ENCODE measurements at places on chromosomes 11 and 22.

GRCh38 chr11:1466784-1467183, 19.8 kb downstream of the MOB2 start:
- no peak for DNase-seq

GRCh38 chr11:17751558-17751957, 17.0 kb downstream of the KCNC1 start:
- DNase-seq, result no peak

DNA sequence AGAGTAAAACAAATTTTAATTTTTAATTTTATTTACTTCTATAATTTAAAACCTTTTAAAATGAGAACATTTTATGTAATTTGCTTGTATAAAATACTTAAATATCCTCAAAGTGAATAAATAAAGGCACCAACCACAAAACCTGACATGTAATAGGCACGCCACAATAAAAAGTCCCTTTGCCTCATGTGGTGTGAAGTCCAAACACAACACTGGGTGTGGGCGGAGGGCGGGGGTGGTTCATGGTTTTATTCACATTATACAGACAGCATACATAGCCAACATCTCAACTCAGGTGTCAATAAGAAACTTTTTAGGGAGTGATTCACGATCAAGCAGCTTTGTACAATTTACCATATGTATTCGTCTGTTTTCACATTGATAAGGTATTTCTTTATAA, 107.9 kb downstream of the ANO3 start:
- no peak for DNase-seq

DNA sequence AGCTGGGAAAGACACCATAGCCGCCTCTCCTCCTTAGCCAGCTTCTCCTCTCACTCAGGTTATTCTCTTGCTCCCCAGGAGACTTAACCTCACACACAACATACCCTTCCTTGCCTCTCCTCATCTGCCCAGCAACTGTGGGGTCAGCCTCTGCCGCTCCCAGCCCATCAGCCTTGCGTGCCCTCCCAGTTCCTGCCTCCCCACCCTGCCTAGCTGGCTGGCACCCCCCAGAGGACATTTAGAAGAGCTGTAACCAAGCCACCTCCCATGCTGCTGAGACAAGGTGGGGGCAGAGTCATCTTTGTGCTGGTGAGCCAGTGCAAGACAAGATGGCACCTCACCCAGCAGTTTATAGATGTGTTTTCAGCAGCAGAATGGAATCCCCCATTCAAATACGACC, 38.2 kb downstream of the TOM1 start:
- no peak for DNase-seq

DNA sequence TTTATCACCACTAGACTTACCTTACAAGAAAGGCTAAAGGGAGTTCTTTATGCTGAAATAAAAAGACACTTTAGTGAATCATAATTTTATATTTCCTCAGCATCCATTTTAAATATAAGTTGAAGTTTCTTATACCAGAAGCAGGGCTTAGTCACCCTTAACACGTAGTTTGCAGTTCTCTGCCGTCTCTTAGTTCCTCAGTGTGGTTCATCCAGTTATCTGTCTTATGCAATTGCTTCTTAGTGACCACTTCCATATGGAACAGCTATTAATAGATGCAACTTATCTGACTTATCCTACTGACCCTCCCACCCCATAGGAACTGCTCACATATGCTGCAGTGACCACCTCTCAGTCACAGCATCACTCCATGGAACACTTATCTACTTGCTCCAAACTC, 11.7 kb upstream of the SLC36A4 start:
- no peak for DNase-seq

DNA sequence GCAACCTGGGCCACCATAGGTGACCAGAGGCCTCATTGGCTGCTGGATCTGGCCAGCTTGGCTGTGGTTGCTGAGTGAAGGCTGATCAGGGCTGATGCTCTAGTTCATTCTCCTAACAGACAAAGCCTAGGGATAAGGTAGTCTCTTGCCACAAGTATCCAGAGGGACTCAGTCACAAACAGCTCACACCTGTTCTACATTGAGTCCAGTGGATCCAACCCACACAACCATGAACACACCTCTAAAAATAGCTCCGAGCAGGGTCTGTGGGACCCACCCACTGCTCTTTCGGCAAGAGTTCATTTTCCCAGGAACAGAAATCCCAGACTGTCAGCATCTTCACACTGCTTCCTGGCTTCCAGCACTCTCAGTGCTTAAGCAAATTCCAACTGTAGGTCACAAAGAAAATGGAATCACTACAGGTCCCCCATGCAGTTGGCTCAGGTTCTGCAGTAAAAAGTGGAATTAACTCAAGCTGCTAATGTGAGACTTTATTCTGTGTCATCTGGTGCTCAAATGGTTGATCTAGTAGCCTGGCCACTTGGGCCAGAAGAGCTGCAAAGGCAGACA, 67.3 kb downstream of the PPFIBP2 start:
- DNase-seq, result no peak

DNA sequence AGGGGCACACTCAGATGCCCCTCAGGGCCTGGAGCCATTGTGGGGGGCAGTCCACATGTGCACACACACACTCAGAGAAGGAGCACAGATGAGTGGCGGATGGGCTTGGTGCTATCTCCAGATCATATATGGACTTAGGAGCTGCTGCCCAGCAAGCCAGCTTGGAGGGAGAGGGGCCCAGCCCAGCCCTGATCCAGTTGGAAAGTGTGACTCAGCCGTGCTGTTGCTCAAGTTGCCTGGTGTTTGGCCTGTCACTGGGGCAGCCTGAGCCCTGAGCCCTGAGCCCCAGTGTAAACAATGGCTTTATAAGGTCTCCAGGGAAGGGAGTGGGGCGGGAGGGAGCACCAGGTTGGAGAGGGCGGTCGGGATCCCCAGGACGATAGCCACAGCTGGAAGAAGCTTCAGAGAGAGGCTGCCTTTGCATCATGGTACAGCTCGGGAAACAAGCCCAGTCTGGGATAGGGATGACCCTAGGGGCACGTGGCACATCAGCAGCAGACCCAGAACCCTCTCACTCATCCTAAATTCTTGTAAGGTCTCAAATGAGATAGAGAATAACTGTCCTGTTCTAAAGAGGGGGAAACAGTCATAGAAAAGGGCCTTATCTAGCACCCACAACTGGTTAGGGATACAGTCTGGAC, 4.8 kb downstream of the SELENOM start:
- DNase-seq, result no peak

DNA sequence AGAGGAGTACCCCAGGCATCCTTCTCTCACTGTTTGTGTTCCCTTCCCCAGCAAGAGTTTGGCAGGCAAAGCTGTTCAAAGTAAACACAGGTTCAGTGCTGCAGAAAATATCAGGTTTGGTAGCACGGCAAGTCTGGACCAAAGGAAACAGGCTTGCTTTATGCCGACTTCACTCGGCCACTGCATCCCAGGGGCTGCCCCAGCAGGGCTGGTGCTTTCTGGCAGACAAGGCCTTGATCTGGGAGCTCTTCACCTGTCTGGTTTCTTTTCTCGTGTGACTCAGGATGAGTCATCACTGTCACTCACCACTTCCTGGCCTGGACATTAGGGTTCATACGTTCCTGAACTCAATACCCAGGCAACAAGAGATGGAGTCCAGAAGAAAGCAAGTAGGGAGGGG, 52.6 kb upstream of the NAV2 start:
- DNase-seq, result no peak

GRCh38 chr11:8757533-8757932, 74.9 kb downstream of the RPL27A start:
- no peak for DNase-seq

- no peak for DNase-seq
These were observed 10.2 kb downstream of the SIRT3 start for GRCh38 chr11:225734-226453.

DNA sequence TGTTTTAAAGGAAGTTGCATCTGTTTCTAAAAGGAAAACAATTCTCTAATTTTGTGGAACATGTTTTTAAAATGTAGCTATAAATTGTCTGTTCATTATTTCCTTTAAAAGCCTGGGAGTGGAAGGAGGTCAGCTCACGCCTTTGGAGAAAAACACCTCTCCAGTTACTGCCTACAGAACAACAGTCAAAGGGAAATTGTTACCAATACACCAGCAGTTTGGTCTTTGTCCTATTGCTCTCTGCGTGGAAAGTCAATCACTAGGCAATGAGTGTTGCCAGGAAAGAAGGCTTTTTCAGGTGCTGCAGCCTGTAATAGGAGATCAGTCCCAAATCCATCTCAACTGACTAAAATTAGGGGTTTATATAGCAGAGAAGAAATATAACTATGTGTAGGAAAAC, 22.2 kb downstream of the SVIP start:
- DNase-seq, result no peak

GRCh38 chr11:76947190-76947589, 86.5 kb downstream of the ACER3 start:
- DNase-seq, result no peak

DNA sequence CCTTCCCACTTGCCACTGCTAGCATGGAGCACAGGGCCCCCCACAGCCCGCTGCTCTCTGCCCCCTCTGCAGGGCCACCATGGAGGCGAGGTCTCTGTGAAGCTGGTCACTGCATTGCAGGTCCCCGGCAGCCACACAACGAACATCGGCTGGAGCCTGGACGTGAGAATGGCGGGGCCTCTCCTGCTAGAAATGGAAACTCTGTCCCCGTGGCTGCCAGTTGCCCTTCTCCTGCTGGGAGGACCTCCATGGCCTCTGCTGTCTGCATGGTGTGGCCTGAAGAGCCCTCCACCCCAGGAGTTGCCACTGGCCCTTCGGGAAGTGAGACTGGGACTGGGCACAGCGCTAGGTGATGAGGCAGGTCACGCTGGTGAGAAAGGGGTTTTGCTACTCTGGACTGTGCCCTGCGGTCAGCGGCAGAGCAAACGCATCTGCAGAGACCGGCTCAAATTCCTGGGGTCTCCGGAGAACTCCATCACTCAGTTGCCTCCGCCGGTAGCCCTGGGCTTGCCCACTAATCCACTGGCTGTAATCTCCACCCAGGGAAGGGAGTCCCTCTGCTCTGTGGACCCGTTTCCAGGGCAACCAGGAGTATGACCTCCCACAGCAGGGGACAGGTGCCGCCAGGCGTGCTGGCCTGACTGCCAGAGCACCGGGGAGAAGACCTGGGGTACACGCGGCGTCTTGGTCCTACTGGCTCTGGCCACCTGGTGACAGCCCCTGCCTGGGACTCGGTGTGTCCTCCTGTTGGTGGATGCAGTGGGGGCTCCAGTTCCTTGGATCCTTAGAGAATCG, 806.3 kb downstream of the BRD1 start:
- DNase-seq, result no peak

DNA sequence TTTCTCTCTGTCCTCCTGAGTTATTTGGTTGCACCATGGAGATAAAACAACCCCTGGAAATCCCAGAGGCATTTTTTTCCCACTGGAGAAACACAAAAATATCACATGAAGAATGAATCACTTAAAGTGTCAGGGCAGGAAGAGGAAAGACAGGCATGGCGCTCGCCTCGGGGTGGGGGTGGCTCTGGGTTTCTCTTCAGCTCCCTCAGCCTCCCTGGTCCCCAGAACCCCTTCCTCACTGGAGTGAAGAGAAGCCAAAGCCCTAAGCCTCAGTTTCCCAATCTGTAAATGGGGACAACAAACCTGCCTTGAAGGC, 938 bp downstream of the SHISAL1 start:
- no peak for DNase-seq

DNA sequence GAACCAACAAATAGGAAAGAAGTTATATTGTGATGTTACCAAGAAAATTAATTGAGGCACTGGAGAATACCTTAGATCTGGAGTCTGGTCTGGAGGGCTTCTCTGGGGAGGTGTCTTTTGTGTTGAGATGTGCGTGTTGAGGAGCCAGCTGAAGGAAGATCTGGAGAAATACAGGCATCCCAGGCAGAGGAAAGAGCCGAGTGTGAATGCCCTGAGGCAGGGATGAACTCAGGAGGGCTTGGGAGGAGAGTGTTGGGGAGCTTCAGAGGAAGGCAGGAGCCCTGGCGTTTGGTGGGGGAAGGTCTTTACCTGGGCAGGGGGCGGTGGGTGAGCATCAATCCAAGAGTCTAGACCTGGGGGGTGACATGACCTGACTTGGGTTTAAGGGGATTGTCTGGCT, 13.1 kb downstream of the SYNGR1 start:
- DNase-seq, result no peak

DNA sequence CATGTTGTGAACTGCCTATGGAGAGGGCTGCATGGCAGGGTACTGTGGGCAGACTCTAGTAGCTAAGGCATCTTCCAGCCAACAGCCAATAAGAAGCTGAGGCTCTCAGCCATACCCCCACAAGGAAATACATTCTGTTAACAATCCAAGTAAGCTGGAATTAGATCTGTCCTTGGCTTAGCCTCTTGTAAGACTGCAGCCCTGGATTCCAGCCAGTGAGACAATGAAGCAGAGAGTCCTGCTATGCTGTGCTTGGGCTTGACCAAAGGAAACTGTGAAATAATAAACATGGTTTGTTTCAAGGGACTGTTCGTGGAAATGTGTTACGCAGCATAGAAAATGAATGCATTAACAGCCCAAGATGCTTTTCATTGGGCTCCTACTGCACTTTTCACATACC, 1097.4 kb upstream of the CCDC90B start:
- DNase-seq, result no peak

- no peak for DNase-seq
These were observed 61.2 kb downstream of the PHF21A start for GRCh38 chr11:46060013-46060412.

GRCh38 chr22:47113853-47114415, 351.5 kb downstream of the TBC1D22A start:
- no peak for DNase-seq

DNA sequence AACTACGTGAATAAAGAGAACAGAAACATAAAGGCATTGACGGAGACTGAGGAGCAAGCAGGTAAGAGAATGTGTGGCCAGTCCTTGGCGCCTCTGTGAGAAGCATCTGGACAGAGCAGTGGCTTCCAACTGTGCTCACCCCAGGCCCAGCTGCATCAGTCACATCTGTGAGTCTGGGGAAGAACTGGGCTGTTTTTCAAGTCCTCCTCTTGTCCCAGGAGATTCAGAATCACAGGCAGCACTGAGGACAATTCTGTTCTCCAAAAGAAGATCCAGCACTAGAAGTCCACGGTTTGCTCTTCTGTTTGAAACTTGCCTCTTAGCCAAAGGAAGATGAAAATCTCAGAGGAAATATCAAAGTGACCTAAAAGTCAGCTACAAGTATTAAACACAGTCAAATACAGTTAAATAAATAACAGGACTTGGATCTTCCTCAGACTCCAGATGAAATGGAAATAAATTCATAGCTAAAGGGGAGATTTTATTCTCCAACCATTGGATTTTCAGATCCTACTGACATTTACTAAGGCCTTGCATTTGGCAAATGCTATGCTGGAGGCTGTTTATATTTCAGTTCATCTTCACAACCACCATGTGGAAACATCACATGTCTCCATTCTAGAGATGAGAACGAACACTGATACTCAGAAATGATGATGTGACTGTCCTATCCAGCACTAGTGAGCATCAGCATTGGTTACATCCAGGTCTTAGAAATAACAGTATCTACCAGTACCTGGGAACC, 14.1 kb downstream of the FAM181B start:
- DNase-seq, result no peak

GRCh38 chr22:32876516-32876915, 75.0 kb downstream of the TIMP3 start:
- no peak for DNase-seq
